Right cardiac atrium (tissue), 5 donors: ENCODE measurements at places on chromosomes 13 and 19.

DNA sequence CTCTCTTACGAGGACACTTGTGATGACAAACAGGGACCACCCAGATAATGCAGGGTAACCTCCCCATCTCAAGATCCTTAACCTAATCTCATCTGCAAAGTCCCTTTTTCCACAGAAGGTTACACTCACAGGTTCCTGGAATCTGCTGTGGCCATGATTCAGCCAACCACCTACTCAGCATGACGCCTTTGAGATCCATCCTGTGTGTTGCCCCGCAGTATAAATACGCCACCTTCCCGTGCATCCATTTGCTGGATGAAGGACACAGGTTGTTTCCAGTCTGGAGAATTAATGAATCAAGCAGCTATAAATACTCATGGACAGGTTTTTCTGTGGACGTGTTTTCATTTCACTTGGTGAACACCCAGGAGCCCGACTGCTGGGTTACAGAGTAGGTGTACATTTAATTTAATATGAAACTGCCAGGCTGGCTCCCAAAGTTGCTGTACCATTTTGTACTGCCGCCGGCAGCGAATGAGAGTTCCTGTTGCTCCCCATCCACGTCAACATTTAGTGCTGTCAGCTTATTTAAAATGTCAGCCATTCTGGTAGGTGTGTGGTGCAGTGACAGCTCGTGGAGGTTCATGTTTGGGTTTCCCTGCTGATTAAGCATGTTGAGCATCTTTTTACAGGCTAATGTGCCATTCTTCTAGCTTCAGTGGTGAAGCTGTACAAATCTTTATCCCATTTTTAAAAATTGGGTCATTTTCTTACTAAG lies 40.2 kb downstream of the ELL start:
- no peak for DNase-seq

GRCh38 chr19:20422216-20423205 lies 143.1 kb downstream of the ZNF737 start:
- DNase-seq, result no peak

- DNase-seq, result no peak
Observed at GRCh38 chr13:53079691-53080090, 51.1 kb downstream of the OLFM4 start.

GRCh38 chr13:44710576-44710975 lies 134.4 kb upstream of the TSC22D1 start:
- no peak for DNase-seq

DNA sequence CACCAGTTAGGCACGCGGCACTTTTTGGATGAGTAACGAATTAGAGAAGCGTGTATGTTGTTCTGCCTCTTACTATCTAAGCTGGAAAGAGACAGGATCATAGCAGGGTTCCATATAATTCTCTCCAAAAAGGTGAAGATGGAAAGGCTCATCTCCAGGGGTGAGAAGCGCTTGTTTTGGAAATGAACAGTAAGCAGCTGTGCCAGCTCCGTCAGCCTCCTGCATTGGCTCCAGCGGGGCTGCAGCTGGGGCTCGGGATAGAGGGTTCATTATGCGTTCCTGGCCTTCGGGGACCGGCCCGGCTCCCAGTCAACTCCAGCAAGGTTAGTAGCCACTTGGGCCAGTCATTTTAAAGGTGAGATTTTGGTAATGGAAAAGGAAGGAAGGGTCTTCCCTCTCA lies 155.5 kb downstream of the COL4A1 start:
- DNase-seq, result no peak

DNA sequence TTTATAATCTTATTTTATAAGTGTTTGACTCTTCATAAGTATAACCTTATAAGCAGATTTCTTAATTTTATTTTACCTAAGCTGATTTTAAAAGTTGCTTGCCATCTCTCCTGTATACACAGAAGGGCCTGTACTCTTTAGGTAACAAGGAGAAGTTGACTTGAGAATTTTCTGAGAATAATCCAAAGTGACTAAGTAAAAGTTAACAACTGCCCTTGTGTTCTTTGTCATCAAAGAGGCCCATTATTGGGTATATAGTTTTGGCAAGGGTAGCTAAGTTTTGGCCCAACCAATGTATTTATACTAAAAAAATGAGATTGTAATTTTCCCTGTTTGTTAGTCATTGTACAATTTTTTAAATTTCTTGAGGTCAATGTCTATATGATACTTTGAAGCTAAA lies 3.2 kb downstream of the LCP1 start:
- DNase-seq, result no peak

DNA sequence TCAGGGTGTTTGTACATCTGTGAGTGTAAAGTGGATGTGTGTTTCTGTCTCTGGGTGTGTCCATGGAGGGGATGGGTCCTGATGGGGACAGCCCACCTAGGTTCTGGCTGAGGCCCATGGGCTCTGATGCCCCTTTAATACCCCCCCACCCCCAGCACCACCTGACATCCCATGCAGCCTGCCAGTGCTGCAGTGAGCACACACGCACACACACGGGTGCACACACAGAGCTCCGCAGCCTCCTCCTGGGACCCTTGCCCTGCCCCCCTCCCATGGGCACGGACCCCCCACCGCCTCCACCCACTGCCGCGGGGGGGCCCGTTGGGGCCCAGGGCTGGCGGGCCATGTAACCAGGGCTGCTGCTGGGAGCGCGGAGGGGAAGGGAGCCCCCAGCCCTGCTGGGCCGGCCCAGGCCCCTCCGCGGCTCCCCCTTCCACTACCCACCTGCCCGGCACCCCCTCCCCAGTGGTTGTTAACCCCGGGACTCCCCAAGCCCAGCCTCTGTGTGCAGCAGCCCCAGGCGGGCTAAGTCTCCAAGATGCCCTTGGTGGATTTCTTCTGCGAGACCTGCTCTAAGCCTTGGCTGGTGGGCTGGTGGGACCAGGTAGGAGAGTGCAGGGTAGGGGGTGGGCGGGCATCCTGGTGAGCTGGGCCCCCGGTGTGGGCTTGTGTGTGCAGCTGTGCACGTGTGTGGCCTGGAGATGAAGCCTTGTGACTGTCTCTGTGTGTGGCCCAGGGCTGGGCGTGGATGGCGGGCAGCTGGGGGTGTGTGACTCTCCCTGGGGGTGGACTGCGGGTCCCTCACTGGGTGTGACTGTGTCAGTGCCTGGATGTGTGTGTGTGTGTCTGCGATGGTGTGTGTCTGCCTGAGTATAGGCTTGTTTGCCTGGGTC lies 32.6 kb downstream of the PDE4A start:
- no peak for DNase-seq

GRCh38 chr19:57161985-57162539 lies 5.2 kb downstream of the DUXA start:
- DNase-seq, result no peak

- DNase-seq, result no peak
Observed at GRCh38 chr13:47175172-47175866, 278.5 kb upstream of the HTR2A start.

DNA sequence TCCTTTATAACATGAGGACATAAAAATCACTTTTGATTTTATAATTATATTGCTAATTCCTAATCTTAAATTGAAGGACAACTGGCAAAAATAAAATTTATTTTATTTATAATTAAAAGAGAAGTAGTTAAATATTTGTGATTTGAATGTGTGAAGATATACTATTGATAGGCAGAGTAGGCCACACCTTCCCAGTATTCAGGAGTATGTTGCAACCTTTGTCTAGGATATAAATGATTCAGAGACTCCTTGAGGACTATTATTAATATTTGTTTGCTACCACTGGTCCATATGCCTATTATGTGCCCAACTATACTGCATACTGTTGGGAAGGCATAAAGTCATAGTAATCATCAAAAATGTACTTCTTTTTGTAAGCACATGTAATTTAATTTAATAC lies 94.2 kb downstream of the CDADC1 start:
- no peak for DNase-seq

GRCh38 chr13:101384929-101385328 lies 31.4 kb downstream of the NALCN start:
- no peak for DNase-seq

DNA sequence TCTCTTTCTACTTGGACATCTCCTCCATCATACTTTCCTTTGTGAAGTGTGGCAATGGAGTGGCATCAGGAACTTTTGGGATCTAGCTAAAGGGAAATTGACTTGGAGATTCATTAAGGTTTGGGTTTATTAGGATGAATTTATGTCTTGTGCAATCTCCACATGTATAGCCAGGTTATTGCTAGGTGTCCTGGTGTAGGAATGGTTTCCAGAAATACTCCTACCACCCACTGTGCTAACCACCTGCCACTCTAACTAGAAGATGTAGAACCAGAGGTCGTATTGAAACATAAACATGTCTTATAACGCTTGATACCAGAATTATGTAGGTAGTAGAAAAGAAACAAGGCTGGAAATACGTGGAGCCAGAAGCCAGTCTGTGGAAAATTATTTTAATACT lies 38.1 kb upstream of the MED4 start:
- DNase-seq, result no peak
